ENCODE measurements at places on chromosomes 3 and 15. TPM values are rescaled to one million over a fixed set of nuclear protein-coding genes. Genes with fewer than 3 reads are reported as not detected.
A peak's percentile ranks its signal among the peaks of the same experiment; 100 is the strongest.

The XIRP1 gene
- not detected for total RNA-seq

The PARP15 gene
- 0.18 TPM for total RNA-seq

The ERC2 gene
- 15.4 TPM for total RNA-seq

The RPSA gene
- total RNA-seq, result 2,077 TPM

The RCN2 gene
- 139 TPM for total RNA-seq

The SCAANT1 gene
- not detected for total RNA-seq

The DNAH12 gene
- total RNA-seq, result not detected

The RGMA gene
- total RNA-seq, result 39.8 TPM

DNA sequence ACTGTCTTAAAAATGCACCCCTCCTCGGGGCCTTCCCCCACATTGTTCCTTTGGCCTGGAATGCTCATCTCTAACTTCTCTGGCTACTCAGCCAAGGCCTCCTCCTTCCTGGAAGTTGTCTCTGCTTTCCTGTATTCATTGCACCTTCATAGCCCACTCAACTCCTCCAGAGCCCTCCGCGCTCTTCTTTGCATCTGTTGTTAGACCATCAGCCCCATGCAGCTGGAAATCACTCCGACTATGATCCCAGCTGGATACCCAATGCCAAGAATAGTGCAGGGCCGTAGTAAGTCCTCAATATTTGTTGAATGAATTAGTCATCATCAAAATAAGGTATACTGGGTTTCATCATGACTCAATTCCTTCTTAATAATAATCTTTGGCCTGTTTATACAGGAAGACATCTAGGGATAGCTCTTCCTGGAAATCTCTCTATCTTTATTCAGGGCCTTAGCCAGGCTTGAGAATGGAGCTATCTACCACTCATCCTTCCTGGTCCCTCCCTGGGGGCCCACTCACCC is 112.7 kb downstream of the SYNPR start:
- DNase-seq, result no peak

- no peak for DNase-seq
These were observed 11.3 kb downstream of the TMEM108 start for GRCh38 chr3:133049491-133049890.

DNA sequence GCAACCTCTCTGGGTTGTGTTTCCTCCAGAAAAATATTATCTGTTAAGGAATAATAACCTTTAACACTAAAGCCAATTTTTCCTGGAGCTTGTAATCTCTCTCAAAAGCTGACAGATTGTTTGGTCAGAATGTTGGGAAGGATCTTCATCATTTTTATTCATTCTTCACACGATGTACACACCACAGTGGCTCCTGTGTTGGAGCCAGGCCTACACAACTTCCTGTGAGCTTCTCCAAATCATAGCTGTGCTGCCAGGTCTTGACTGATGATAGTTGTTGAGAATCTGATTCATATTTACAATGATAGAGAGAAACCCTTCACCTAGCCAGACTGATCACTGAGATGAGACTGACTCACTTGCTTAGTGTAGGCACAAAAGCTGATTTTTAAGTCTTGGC is 151.0 kb upstream of the ROBO2 start:
- no peak for DNase-seq

- DNase-seq, result no peak
These were observed 21.5 kb downstream of the CNOT10 start for GRCh38 chr3:32706348-32707025.

- no peak for DNase-seq
These were observed 188.3 kb upstream of the EOMES start for GRCh38 chr3:27910456-27910855.

DNA sequence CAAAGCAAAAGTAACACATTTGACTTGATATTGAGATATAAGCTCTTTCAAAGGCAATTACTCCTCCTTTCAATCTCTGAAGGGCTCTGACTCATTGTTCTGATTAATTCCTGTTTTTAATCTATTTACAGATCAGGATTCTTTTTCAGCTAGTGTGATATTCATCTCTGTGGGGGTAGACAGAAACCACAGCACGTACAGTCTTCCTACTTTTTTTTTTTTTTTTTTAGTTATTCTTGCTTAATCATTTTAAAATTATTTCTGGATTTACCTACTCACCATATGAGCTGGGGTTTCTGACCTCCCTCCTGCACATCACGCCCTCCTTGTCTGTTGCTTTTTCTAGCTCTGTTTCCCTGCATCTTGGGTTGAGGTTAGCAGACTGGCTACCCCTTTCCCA is 1.4 kb downstream of the CNTN3 start:
- no peak for DNase-seq

DNA sequence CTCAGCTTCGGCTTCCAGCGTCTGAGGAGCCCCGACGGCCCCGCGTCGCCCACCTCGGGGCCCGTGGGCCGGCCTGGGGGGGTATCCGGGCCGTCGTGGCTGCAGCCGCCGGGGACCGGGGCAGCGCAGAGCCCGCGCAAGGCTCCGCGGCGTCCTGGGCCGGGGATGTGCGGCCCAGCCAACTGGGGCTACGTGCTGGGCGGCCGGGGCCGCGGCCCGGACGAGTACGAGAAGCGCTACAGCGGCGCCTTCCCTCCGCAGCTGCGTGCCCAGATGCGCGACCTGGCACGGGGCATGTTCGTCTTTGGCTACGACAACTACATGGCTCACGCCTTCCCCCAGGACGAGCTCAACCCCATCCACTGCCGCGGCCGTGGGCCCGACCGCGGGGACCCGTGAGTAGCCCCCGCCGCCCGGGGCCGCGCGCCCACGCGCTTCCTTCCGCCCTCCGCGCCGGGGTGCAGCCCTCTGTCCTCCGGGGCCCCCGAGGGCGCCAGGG is 462 bp downstream of the EDEM1 start:
- peak; percentile 41 for DNase-seq

DNA sequence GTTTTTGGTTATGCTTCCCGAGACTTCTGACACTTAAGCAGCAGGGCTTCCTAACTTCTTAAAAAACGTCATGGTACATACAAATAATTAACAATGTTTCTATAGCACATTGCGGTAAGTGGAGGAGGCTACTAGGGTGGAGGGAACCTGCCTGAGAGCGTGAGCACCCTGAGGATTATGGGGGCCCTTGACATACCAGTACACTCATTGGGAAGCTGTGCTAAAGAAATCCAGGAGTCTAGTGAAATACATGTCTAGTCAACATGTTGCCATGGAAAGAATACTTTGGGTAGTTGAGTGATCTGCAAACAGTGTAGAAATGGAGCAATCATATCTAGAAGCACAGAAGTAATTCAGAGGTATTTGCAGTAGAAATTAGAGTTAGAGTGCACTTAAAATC is 39.2 kb upstream of the MAPKBP1 start:
- no peak for DNase-seq

DNA sequence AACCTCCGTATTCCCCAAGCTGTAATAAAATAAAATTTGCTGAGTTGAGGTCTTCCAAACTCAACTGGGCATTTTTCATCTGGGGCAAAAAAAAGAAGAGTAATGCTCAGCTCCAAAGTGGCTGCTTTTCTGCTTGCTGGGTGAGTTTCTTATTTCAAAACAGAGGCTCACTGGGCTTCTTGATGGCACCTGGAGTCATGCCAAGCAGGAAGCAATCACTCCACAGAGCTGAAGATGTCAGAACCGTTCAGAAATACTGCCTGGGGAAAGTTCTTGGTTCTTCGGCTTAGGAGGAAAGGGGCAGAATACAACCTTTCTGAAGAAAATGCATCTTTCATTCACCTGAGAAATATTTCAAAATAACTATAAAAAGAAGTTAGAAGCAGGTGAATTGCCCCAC is 4.1 kb downstream of the CCR9 start:
- no peak for DNase-seq

DNA sequence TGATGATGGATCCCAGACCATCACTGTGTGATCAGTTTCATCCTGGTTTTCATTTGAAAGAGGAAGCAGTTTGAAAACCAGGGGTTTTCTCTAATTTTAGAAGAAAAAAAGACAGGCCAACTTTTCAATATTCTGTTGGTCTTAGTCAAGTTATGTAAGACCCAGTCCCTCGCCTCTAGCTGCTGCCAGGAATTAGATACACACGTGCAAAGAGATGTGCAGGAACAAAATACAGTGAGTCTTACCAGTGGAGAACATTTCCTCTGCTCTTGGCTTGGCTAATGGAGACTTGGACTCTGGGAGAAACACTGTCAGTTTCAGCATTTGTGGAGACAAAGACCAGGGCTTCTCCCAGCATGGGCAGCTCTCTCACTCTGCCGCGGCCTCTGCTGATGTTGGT is 214.9 kb upstream of the C2CD4B start:
- DNase-seq, result no peak

- no peak for DNase-seq
These were observed 41.5 kb downstream of the RBP2 start for GRCh38 chr3:139434764-139435307.

DNA sequence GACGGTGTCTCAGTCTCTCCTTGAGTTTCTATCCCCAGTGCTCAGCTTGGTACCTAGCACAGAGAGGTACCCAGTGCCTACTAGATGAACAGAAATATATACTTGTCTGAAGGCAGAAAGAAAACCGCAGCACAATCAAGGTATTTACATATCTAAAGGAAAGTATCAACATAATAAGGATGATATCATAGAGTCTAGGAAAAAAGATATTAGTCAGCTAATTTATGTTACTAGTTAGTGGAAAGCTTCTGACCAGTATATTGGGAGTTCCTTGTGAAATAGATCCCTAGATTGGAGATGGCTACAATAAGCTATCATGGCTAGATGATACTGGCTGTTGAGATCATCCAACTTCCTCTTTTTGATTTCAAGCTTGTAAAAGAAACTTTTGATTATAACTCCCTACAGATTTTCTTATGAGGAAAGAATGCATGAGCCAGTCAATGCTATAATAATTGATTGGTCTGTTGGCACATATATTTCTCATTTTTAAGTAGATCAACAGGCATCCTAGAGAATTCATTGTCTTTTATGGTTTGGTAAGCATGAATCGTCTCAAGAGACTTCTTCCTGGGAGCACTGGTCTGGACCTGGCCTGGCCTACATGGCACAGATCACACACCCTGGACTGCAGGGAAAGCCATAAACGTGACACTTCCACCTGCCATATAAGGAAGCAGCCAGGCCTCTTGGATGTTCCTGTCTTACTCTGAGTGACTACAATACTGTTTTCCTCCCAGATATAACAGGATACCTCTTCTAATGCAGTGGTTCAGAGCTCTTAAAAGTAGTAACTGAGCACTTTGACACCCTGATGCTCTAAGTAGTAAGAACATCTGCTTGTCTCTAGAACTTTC is 60.7 kb downstream of the IMPG2 start:
- no peak for DNase-seq

GRCh38 chr3:193798051-193798450 is 205.0 kb downstream of the OPA1 start:
- no peak for DNase-seq

DNA sequence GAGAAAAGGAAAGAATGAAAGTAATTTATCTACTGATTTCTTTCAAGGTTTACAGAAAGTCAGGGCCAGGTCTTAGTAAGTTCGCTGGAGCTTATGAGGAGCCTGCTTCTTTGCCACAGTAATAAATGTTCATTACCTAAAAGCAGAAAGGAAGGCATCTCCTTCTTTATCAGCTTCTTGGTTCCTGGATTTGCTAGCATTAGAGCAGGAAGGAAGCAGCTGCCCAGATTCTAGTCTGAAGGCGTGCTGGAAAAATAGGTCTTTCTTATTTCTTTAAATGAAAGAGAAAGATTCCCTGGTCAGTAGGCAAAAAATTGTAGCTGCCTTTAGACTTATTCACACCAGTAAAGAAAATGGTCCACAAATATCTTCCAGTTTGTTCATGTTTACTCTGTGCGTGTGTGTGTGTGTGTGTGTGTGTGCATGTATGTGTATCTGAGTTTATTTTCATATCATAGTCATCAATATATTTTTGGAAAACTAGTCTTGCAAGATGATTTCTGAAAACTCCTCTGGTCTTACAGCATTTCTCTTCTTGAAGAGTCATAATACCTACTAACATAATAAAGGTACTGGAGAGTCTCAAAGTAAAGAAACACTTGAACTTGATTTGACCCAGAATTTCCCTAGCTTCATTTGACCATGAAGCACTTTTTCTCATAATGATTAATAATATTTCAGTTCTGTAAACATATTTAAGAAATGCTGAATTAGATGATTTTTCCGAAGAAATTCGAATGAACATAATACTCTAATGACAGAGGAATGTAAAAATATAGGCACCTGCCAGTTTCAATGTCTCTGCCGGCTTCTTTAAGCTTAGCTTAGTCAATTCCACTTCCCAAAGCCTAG is 255.3 kb upstream of the ZPLD1 start:
- no peak for DNase-seq

DNA sequence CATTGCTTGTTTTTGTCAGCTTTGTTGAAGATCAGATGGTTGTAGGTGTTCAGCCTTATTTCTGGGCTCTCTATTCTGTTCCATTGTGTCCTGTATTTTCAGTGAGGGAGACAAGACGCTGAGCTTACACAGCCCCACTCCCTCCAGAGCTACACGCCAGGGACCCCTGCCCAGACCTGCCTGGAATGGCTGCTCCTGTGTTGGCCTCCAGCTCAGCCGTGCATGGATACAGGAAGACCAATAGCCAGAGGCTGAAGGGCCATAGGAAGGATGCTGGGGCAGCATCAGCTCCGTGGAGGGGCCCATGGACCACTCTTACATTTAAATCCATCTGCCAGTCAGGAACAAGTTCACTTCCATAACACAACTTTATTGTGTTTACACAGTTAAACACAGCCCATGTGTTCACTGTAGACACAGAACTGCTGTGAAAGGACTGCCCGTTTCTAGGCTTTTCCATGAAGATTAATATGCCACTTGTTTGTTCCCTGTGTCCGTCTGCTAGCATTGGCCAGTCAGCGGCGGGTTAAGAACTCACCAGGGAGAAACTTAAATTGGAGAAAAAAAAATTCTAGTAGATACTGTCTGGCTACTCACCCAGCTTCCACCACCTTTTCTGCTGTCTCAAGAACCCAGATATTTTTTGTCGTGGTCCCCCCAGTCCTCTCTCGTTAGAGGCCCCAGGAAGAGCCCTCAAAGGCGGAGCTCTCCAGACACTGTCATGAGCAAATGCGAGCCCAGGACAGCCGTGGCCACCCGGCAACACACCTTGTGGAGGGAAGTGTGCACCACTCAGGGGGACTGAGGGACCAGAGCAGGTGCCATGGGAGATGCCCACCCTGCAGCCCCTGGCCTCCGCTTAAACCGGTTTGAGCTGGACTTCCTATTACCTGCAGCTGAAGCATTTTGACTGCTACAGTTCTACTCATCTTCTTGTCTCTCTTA is 142.3 kb upstream of the MEF2A start:
- no peak for DNase-seq

- no peak for DNase-seq
These were observed 74.1 kb upstream of the MITF start for GRCh38 chr3:69665026-69665737.

DNA sequence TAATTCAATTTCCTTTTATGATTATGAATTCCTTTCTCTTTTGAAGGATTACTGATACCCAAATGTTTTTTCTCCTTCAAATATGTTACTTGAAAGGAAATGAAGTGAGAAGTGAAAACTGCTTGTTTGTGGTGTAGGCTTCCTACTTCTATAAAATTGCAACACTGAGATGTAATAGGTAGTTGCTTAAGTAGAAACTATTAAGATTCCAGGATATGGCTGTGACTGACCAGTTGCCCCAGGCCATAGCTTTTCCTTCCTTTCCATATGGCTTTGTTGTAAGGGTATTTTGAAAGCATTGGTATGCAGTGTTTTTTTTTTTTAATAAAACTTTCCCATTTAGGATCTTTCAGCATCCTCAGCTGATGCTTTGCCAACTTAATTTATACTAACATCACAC is 28.5 kb downstream of the DNAJC13 start:
- no peak for DNase-seq

All from H9 (cell line).